Stimulated activated CD4-positive, alpha-beta T cell treated with anti-CD3 and anti-CD28 coated beads, TNF-alpha, amount 100 ng/mL, for 1 hour (primary cell): ENCODE measurements at places on chromosomes 6 and 20.

DNA sequence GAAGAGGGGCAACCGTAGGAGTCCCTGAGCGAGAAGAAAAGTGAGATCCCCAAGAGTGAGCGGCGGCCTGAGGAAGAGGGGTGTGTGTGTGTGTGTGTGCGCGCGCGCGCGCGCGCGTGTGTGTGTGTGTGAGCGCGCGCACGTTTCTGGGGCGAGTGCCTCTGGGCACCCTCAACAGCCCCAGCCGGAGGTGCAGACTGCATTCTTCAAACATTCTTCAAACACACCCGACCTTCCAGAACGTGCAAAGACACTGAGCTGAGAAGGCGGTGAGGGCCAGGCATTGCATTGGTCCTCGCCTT, 76.2 kb upstream of the FOXP4 start:
- no peak for DNase-seq

- no peak for DNase-seq
Observed at GRCh38 chr20:8812817-8813216, 256.1 kb upstream of the PLCB4 start.

DNA sequence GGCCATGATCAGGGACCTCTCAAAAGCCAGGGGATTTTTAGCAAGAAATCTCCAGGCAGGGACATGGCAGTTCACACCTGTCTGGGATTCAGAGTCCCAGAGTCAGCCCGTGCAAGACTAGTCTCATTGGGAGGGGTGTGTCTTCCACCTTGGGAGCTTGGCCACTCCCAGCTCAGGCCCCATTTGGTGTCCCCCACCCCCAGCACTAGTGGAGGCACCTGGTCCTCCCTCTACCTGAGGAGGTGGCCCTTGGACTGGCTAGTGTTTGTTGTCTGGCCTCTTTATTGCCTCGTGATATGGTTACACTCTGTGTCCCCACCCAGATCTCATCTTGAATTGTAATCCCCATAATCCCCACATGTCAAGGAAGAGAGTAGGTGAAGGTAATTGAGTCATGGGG, 140.8 kb upstream of the PHACTR3 start:
- no peak for DNase-seq

DNA sequence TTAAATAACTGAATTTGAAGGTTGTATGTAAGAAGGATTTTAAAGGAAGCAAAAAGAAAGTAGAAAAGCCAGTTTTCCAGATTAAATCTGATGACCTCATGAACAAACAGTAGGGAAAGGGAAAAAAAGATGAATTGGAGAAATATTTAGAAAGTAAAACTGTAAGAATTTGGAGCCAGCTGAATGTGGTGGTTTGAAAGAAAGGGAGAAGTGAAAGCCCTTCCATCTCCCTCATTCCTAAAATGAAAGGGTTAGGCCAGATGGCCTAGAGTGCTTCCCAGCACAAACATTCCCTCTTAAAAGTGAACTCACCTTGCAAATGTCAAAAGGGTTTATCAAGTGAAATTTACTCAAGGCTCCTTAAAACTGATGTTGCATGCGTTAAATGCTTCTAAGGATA, 139.3 kb upstream of the COL21A1 start:
- no peak for DNase-seq

DNA sequence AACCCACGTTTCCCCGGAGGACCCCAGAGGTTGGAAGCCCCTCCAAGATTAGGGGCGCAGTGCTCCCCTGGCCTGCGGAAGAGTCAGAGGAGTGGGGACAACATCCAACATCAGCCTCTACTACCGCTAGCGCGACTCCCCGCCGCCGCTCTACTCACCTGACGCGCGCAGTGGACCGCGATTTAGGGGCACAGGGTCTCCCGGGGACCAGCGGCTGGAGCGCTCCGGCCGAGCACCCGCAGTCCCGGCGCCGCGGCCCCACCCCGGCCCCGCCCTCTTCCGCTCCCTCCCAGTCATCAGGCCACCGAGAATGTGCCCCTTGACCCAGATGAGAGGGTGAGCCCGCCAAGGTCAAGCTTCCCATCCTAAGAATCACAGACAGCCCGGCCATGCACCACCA, at the start of gene ZFP57:
TSS of gene ZFP57 (minus strand) at position 249 of the 400 bp plus-strand sequence. CDS start 4,149 bp downstream, outside the sequence.
- DNase-seq: no peak

GRCh38 chr6:156160007-156160794, 617.0 kb upstream of the ARID1B start:
- DNase-seq: no peak

DNA sequence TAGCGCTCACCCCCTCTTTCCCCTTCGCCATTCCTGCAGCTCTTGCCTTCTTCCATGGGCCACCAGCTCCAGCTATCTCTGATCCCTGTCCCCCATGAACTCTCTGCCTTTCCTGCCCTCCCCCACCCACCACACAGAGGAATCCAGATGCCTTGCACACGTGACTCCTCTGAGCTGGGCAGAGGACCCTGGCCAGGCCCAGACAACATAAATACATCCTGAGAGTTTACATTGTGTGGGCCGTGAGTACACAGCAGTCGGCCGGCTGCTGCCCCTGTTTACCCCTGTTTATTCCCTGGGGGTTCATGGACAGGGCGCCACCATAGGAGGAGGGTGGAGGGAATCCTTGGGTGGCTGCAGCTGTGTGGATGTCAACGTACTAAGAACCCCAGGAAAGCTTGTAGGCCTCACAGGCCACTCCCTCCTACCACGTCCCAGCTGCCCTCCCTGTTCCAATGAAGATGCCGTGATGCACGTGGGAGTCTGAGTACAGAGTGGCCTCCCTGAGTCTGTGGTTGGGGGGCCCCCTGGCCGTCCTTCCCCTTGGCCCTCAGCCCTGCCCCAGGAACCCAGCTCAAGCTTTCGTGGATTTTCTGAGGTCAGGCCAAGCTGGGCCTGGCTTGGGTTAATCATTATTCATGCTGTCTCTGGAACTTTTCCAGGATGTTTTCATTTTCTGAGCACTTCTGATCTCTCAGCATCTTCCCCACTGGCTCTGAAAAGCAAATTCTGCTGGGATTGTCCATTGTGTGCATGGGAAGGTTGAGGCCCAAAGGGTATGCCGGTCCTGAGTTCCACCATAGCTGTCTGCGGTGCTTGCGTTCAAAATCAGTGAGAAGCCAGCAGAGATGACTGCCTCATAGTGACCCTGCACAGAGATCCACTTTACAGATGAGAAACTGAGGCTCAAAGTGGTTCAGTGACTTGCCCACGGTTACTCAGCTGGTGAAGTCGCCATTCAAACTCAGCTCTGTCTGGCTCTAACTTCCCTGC, 136.3 kb downstream of the MRPL14 start:
- no peak for DNase-seq

GRCh38 chr6:18763086-18763485, 375.9 kb downstream of the RNF144B start:
- no peak for DNase-seq

DNA sequence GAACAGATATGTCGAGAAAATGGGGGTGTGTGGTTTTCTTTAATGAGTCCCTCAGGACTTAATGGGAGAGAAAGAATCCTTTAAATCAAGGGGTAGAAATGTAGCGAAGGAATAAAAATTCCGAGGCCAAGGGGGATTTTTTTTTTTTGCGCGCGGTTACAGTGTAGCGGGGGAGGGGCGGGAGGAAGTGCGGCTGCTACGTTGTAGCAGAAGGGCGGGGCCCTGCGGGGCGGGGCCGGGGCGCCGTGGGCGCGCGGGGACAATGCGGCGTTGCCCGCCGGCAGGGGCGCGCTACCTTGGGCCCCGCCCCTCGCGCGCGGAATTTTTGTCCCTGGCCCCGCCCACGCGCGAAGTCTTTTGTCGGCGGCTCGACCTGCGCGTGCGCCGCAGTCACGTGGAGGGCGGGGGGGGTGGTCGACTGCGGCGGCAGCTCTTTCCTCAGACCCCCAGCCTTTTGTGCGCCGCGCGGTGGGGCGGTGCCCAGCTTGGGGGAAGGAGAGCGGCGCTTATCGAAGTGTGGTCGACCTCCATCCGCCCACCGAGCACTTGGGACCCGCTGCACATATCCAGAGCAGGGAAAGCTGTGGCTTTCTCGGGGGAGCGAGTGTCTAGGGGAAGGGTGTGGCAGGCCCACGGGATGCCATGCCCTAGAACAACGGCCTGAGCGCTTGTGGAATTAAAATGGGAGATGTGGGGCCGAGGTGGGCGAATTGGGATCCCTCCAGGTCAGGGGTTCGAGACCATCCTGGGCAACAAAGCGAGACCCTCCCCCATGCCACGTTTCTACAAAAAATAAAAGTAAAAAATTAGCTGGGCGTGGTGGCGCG, 1.3 kb downstream of the TUBB start:
- DNase-seq: peak; percentile 90

DNA sequence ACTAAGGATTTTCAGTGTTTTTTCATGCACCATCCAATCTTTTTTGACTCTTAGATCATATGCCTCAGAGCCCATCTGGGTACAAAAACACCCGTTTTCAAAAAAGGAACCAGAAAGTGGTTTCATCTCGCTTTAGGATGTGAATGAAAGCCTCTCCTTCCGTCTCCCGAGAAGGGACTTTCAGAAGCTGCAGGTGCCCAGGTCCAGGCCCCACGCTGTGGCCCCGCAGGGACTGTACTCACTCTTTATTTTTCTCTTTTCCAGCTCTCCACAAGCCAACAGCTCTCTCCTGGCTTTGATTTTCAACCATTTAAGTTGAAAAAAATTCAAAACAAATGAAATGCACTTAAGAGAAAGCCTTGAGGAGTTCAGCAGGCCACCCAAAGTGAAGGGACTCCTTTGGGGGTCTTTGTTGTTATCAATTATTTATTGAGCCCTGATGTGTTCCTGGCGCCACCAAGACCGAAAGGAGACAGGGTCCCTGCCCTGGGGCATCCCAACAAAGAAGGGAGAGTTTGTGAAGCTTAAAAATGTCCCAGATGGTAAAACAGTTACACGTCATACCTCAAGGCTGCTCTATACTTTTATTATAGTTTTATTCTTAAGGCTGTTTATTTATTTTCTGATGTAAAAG, 467.3 kb downstream of the PREX1 start:
- no peak for DNase-seq

DNA sequence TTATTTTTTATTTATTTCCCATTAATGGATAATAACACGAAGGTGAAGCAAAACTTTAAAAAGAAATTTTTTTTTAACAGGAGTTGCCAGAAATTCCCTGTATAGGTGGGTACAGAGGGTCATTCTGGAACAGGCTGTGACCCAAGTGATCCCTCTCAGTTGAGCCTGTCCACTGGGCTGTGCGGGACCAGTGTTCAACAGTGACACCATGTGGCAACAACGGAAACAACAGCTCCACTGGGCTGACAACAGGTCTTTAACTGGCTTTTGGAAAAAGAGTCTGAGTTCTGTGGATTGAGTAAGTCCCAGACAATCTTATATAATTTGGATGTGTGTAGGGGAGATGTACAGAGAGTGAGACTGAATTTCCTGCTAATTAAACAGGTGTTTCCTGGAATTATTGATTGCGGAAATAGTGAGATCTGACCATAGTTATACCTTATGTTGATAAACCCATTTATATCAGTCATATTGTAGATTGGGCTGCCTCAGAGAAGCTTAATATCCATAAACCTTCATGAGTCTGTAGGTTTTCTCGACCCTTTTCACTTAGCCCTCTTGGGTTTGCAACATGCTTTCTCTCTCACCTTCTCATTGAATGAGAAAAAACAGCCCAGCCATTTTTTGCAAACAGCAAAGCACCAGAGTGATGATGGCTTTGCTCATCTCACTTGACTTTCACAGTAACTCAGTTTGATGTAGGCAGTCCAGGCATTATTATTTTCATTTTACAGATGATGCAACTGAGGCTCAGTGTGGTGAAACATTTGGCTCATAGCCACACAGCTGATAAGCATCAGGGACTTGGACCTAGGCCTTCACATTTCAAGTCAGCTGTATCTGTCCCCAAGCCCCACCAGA, 17.5 kb downstream of the KIAA1755 start:
- DNase-seq: no peak

DNA sequence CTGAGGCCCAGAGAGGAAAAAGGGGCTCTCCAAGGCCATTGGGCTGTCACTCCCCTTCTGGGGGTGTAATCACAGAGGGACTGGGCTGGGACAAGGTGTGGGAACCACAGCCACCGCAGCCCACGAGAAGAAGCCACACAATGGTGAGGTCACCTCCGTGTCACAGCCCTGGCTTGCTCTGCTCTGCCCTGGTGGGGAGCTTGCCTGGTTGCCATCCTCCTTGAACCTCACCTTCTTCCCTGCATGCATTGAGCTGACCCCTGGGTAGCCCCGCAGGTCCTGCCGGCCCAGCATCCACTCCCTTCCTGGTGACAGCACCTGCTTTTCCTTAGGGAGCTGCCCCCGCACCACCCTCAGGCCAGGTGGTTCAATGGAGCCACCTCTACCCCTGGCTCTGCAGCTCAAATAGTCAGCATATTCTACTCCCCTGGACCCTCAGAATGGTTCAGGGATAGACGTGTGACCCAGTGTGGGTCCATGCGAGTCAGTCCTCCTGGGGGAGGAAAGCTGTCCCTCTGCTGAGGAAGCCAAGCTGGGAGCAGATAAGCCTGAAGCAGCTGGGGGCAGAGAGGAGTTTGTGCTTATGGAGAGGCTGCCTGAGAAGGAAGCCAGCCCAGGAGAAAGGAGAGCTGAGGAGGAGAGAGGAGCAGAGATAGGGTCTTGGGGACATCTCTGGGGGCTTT, 21.3 kb downstream of the RBM38 start:
- DNase-seq: no peak
